H54 (cell line): ENCODE measurements at places on chromosomes 5 and 9.

- peak; percentile 23 for DNase-seq
Measured at GRCh38 chr5:81971111-81971711, 612 bp upstream of the ATG10 start.

- DNase-seq, result no peak
Measured at GRCh38 chr5:139743001-139743771, 52.4 kb upstream of the PSD2 start.

DNA sequence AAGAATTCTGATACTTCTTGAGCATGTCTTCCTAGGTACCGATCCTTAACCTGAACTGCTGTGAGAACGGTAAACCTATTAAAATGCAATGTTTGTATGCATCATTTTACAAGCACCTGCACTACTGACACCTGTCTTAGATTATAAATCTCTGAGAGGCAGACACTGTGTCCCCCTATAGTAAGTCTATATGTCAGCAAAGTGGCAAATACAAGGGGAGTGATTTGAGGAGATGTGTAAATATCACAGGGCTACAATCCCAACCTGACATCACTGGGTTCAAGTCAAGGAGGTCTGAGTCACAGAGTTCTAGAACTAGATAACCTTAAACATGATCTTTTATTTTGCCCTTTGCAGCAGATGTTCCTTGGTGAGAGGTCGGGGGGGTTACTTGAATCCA, 64.1 kb downstream of the ANKH start:
- DNase-seq, result no peak

DNA sequence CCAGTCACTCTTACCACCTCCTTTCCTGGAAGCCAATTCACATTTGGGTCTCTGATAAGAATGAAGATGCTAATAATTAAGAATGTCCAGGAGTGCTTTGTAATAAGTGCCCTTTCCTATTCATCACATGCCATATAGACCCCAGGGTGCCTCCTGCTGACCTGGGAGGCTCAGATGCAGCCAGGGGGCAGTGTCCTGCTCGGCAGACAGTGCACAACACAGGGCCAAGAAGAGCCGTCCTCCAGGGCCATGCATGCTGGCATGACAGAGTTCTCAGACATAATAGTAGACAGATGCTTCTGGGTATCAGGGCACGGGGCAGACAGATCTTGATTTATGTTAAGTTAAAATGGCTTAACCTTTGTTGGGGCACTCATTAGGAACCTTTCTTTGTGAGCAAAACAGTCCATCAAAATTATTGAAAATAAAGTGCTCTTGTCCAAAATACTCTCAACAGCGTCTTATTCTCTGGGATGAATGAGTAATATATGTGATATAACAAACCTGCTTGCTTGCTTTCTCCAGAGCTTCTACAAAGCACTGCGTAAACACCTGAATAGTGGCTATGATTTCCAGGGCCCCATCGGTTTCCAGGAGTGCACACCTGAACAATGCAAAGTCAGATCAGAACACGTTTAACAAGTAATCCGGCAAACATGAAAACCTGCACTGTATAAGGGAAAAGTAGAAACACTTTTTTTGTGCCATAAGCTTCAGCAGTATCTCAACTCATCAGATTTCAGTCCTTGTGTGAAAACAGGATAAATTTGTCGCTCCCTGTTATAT, 192.7 kb downstream of the FANCC start:
- no peak for DNase-seq

DNA sequence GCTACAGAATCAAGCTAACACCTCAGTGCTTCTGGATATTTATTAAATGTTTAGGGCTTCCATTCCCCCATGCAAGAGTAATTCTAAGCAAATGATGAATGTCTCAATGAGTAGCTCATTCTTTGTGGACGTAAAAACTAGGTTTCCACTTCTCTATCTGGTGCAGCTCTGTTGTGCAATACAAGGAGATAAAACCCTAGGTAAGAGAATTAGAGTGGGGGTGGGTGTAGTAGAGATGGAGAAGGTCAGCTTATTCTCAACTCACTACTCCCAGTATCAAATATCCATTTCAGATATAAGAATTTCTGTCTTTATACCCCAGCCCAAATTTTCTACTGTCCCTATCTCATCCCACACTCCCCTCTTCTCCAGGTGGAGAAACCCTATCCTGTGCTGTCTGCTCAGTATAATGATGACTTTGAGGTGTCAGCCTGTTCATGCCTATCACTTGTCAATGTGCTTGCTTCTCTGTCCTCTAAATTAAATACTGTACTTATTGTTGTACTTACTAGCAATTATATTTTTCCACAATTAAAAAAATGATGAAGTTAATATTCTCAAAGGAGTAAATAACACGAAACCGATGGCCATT, 4.3 kb upstream of the FYB1 start:
- DNase-seq, result no peak

- DNase-seq, result no peak
Measured at GRCh38 chr9:34689116-34689470, 2.0 kb downstream of the CCL19 start.

- no peak for DNase-seq
Measured at GRCh38 chr5:80149161-80149609, 106.7 kb downstream of the SERINC5 start.

DNA sequence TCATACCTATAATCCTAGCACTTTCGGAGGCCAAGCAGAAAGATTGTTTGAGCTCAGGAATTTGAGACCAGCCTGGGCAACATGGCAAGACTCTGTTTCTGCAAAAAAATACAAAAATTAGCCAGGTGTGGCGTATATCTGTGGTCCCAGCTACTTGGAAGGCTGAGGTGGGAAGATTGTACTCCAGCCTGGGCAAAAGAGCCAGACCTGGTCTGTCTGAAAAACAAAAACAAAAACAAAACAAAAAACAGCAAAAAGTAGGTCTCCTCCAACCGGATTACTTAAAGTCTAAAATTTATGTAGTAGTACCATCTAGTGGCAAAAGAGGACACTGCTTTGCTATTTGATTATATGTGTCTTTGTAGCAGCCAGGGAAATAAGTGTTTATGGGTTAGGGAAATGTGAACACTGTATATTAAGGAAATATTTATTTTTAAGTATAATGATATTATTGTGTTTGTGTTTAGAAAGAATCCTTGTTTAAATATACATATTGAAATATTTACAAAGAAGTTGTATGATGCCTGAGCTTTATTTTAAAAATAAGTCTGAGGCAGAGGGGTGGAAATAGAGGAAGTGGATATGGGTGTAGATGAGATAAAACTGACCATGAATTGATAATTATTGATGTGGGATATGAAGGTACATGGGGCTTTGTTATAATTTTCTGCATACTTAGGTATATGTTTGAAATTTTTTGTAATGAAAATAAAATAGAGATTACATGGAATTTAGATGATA, 20.0 kb downstream of the APC start:
- DNase-seq, result no peak

DNA sequence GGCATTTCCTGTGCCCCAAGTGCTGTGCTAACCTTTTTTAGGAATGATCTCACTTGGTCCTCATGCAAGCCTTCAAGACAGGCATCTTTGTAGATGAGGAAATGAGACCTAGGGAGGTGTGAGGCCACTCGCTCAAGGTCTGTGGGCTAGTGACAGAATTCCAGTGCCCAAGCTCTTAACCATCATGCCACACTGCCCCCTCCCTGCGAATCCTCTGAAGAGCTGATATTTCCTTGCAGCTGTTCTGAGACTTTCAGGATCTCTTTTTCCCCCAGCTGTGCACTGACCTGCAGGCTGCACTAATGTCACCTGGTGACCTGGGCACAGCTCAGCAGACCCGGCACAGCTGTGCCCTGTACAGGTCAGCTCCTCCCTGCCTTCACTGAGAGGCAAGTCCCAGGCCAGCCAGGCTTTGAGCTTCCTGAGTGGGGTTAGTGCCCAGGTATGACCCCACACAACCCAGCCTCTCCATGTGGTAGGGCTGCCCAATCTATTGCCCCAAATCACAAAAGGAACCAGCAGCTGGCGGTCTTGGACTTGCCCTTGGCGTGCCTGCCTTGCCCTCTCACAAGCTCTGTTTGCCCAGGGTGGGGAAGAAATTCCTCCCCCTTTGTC, 32.7 kb downstream of the MORN5 start:
- no peak for DNase-seq

DNA sequence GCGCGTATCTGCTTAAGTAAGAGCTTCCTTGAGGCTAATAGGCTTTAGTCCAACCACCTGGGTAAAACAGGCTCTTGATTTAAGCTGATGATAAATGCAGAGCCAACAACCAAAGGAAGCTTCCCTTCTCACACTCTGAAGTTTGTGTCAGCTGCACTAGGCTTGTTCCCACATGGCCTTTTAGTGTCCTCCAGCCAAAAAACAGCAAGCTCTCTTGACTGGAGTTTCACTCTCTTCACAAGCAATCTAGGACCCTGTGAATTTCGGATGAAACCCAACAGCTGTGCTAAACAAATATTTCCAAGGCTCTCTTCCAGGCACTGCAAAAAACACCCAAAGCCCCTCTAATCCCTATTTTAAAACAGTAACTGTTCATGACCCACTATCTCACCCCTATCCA, 63.9 kb downstream of the SAXO1 start:
- DNase-seq, result no peak

GRCh38 chr9:129285979-129286772, 108.1 kb upstream of the IER5L start:
- no peak for DNase-seq

GRCh38 chr9:72996114-72996513, 43.3 kb upstream of the ALDH1A1 start:
- DNase-seq, result no peak

DNA sequence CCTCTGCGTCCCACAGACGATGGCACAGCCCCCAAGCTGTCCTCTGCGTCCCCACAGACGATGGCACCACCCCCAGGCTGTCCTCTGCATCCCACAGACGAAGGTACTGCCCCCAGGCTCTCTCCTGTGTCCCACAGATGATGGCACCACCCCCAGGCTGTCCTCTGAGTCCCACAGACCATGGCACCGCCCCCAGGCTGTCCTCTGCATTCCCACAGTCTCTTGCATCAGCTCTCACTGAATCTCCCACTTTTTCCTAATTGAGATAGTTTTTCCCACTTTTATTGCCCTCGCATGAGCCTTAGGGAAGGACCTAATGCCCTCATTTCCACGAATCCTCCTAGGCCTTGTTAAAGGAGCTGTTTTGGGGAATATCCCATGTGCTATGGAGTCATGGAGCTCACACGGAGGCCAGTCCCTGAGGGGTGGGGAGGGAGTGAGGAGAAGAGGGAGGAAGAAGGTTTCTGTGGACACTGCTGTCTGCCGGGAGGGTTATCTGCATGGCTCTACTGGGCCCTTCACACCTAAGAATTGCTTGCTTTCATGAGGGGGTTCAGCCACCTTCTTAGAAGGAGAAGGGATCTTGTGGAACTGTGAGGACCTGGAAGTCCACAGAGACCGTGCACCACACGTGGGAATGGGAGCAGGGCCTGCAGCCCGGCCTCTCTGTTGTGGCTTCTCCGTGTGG, 58.2 kb upstream of the PTCH1 start:
- no peak for DNase-seq
